ENCODE measurements at places on chromosomes 3 and 15.

GRCh38 chr3:192802957-192803899 lies 75.9 kb upstream of the FGF12 start:
- no peak for DNase-seq

- peak; percentile 32 for DNase-seq
These were observed 229.6 kb downstream of the BBX start for GRCh38 chr3:107752202-107752990.

- DNase-seq: no peak
These were observed 132.2 kb downstream of the ASB7 start for GRCh38 chr15:100734586-100734985.

- no peak for DNase-seq
These were observed 49.8 kb upstream of the SSR3 start for GRCh38 chr3:156604642-156605144.

DNA sequence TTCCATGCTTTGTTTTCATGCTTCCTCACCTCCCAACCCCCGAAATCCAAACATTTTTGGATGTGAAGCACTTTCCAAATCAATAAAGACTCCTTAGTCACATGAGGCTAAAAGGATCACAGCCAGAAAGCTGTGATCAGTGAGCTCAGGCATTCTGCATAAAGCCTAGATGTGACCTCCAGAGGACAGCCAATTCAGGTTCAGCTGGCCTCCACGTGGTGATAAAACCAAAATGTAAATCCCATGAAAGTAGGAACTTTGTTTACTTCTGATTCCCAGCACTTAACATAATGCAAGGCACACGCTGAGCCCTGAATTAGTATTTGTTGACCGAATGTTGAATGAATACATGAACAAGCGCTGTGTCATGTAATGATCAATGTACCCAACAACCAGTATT lies 249.5 kb upstream of the EOMES start:
- DNase-seq: no peak

DNA sequence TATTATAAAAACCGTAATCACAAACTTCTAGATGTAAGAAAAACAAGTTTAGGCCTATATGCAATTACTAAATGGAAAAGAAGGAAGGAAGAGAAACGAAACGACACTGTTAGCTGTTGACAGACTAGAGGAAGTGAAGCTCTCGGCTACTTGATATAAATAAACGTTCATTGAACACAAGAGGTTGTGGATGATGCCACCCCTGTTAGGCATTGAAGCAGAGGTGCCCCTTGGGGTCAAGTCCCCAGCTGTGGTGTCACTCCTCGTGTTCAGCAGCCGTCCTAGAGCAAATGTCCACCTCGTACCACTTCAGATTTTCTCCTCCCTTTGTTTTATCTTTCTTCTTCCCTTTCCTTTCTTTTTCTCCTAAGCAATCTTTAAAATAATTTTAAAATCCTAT lies 146.5 kb upstream of the UBE2E1 start:
- no peak for DNase-seq

DNA sequence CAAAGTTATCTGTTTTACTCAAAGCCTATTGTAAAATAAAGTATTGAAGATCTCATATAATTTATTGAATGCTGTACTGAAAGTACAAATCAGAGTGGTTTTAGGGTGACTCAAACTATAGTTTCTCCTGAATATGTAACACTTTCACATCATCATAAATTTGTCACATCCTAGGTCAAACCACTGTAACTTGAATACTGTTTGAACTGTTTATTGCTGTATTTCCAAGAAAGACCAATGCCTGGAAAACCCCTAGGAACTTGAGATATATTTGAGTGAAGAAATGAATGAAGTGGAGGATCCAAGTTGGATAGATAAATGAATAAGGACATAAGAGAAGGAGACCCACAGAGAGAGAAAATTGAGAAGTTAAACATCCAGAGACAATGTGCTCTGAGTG lies 348.2 kb downstream of the GRM7 start:
- DNase-seq: no peak

GRCh38 chr3:16881896-16882630 lies 2.7 kb upstream of the PLCL2 start:
- DNase-seq: no peak

DNA sequence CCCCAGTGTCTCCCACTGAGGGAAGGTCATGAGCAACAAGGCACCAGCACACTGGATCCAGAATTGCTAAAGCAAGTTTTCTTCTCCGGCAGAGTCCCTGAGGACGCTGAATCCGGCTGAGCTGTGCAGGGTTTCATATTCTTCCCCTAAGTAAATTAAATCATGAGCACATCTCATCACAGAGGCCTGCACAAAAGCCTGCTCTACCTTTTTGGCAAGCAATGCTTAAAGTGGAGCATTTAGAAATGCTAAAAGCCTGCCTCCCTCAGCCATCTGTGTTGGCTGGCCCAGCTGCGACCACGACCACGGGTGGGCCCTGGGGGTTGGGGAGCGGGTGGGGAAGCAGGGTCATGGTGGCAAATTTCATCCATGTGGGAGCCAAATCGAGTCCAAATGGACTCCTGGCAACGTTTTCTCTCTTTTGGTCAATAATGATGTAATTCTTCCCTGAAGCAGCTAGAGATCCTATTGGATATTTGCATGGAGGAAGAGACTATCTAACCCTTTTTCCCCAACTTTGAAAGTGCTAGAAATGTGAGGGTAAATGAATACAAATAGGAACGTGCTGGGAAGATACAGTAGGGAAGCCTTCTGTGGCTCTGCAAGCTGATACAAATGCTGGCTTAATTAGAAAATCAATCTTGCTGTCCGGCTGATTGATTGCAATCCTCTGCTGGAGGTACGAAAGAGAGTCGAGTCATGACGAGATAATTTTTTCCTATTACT lies 532.8 kb upstream of the TBL1XR1 start:
- peak; percentile 25 for DNase-seq

- peak; percentile 2 for DNase-seq
These were observed 293.6 kb upstream of the MDFIC2 start for GRCh38 chr3:70606018-70606417.

- no peak for DNase-seq
These were observed 203.3 kb downstream of the RORA start for GRCh38 chr15:61025781-61026180.

GRCh38 chr15:45948181-45948621 lies 313.4 kb downstream of the SQOR start:
- no peak for DNase-seq

GRCh38 chr3:189108067-189108466 lies 63.7 kb upstream of the TPRG1 start:
- no peak for DNase-seq

DNA sequence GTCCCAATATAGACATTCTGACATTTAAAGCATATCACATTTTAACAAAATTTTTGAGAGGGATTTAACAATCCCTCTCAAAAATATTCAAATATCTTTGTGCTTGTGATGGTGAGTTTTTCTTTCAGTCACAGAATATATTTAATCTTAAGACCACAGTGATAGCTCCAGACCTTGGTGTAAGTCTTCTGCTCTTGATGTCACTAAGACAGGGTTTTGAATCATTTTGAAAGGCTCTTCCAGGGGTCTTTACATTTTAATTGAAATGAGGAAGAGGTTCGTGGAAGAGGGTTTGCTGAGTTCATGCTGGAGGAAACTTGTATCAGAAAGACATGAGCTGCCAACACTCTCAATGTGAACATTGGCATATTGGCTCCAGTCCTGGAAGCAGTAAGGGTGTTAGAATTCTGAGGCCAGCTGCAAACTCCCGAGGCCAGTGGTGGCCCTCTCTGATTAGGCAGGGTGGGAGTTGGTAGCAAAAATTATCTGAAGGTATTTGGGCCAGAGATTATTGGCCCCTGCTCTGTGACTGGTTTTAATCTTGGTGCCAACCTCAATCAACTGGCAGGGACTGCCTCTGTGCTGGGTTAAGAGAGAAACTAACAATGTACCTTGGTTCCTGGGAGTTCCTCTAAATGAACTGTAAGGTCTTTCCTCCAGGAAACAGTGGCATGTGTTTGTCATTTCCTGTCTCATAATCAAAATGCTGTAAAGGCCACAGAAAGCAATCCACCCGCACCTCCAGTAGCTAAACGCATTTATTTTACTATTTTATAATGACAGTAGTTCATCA lies 5.3 kb downstream of the POU1F1 start:
- DNase-seq: peak; percentile 9

All from Daoy (cell line).